ENCODE measurements at places on chromosomes 16 and 17. TPM values are rescaled to one million over a fixed set of nuclear protein-coding genes. Genes with fewer than 3 reads are reported as not detected.

- no peaks in the 10 kb centered on the region for H3K36me3 ChIP-seq
- no peaks in the 10 kb centered on the region for H3K27me3 ChIP-seq
- no peak overlapping the region for H3K4me3 ChIP-seq
- no peak overlapping the region for H3K27ac ChIP-seq
Measured at GRCh38 chr17:29197516-29198272, 17.5 kb upstream of the MYO18A start.

GRCh38 chr17:50183421-50183994, 17.7 kb downstream of the SGCA start:
- H3K27me3 ChIP-seq, result no peaks in the 10 kb centered on the region
- H3K4me3 ChIP-seq, result no peak overlapping the region
- peaks cover 8% of the 10 kb centered on the region for H3K36me3 ChIP-seq
- DNase-seq, result no peak
- no peak overlapping the region for H3K27ac ChIP-seq
- H3K4me1 ChIP-seq, result peaks cover 5% of the 10 kb centered on the region

DNA sequence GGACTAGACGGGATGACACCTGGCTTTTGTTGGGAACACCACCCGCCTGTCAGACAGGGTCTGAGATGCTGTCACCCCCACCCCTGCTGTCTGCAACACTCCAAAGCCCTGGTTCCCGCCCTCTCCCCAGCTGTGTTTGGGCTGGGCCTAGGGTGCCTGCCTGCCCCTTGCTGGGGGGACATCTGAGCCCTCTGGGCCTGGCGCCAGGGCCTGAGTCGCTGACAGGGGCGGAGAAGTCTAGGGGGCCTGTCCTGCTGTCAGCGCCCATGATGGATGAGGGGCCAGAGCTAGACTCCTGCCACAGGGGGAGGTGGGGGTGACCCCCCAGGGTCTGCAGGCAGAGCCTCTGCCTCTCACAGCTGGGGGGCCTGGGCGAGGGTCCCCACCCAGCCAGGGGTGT, 7.6 kb upstream of the PKMYT1 start:
- peaks cover 8% of the 10 kb centered on the region for H3K27me3 ChIP-seq
- H3K27ac ChIP-seq, result no peak overlapping the region
- no peaks in the 10 kb centered on the region for H3K36me3 ChIP-seq

The FBXW10 gene
- total RNA-seq, result not detected
